Right renal cortex interstitium (tissue), 3 donors: ENCODE measurements at places on chromosomes 16 and 17. TPM values are rescaled to one million over a fixed set of nuclear protein-coding genes. Genes with fewer than 3 reads are reported as not detected.

Gene ENDOV
- polyA plus RNA-seq = 28.9 TPM

Gene PPP1R9B
- polyA plus RNA-seq = 46.4 TPM

Gene CDH3
- polyA plus RNA-seq = 57.7 TPM

- no peak for DNase-seq
Observed at GRCh38 chr17:20999044-20999573, 43.7 kb downstream of the USP22 start.

DNA sequence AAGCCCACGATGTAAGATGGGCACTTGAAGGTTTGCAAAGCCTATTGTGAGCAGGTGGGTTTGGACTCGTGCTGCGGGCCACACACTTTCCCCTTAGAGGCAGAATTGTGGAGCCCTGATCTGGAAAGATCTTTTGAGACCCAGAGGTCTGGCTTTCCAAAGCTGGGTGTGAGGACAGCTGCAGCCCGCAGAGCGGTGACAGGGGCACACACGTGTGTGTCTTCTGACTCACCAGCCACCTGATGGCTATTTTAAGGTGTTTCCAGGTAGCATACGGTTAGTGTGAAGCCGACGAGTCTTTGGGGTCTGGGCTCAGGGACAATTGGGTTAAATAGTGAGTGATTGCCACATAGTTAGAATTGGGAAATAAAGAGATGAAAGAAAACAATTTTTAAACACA is 108.9 kb upstream of the GSE1 start:
- DNase-seq = no peak

- DNase-seq = no peak
Observed at GRCh38 chr16:29151317-29151716, 166.5 kb downstream of the LAT start.
